ENCODE measurements at places on chromosomes 6 and 20.

GRCh38 chr6:15575357-15576033 lies 87.3 kb downstream of the DTNBP1 start:
- no peak for DNase-seq

DNA sequence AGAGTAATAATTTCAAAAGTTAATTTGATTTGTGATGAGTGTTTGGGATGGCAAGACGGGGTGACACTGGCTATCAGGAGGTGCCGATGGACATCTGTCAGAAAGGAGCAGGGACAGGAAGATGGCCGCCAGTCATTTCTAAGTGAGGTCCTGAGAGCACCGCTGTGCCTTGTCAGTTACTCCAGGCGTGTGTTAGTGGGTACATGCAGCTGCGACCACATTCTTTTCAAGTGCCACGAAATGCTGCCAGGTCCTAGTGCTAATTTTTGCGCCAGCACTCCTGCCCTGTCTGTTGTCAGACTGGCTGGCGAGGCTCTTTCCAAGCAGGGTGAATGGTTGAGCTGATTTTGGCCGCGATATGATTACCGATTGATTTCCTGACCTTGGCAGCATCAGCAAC lies 64.6 kb upstream of the INSM1 start:
- no peak for DNase-seq

GRCh38 chr6:27205375-27206278 lies 41.9 kb upstream of the PRSS16 start:
- no peak for DNase-seq

DNA sequence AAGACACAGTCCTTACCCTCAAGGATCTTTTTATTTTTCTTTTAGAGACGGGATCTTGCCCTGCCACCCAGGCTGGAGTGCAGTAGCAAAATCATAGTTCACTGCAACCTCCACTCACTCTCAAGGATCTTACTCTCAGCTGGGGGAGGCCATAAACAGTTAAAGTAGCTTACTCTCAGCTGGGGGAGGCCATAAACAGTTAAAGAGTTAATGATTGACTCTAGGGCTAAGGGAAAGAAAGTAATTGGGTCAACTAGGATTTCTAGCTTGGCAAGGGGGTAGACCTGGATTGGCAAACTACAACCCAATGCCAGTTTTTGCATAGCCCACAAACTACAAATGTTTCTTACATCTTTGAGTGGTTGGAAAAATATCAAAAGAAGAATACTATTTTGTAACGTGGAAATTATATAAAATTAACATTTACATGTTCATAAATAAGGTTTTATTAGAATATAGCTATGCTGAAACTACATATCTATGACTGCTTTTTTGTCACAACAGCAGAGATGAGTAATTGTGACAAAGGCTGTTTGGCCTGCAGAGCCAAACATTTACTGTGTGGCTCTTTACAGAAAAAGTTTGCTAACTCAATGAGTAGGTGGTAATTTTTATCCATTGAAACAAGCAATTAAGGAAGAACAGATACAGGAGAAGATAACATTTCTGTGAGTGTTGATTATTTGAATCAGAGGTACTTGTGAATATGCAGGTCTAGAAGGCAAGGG lies 46.4 kb downstream of the PTPRA start:
- no peak for DNase-seq

DNA sequence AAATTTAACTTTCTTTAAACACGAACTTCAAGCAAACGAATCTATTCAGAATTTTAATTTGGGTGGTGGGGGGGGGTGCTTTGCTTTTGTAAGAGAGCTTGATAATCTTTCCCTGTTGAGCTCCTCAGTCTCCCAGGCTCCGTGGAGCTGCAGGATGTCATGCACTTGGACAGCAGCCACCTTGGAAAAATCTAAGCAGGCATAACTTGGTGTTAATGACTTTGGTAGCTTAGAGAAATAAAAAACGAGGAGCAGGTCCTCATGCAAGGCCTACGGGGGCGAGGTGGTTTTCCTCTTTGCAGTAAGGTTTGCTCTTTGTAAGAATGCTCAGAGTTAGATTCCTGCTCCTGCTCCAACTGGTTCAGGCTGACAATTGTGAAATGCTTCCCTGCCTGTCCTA lies 102.3 kb downstream of the EDN1 start:
- no peak for DNase-seq

Data from amniotic stem cell (primary cell).